Mesenteric fat pad (tissue), 1 donor: ENCODE measurements at places on chromosomes 5 and 9. TPM values are rescaled to one million over a fixed set of nuclear protein-coding genes. Genes with fewer than 3 reads are reported as not detected.

DNA sequence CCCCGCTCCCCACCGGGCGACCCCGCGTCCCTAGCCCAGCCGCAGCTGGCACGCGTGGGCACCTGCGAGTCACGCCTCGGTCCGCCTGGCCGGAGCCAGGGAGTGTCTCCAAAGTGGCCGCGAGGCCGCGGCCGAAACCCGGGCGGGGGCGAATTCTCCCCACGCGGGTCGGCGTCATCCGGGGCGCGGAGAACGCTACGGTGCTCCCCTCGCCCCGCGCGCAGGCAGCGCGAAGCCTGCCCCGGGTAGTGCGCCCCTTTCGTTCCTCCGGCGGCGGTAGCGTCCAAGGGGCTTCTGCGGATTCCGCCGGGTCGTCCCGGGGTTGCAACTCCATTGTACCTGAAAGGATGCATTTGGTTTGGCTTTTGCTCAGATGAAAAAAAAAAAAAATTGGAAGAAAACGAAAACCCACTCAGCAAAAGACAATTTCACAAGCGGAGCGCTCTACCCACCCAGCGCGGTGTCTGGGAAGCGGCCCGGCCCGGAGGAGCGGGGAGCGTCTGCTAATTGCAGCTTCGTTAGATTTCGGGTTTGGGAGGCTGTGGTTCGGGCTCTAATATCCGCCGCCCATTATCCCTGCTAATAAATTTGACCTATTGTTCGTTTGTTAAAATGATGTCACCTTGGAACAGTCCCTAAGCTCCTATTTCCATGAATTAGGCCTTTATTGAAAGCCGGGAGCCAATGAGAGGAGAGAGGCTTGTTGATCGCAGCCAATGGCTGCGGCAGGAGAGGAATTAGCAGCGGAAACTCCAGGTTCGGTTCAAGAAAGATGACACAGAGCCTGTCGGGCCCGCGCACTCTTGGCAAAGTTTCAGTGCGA is at the start of gene TLX3:
Gene TLX3, plus strand, starts transcription at position 796 of the 823 bp plus-strand sequence. CDS start 118 bp downstream, outside the sequence.
- no peak for DNase-seq

DNA sequence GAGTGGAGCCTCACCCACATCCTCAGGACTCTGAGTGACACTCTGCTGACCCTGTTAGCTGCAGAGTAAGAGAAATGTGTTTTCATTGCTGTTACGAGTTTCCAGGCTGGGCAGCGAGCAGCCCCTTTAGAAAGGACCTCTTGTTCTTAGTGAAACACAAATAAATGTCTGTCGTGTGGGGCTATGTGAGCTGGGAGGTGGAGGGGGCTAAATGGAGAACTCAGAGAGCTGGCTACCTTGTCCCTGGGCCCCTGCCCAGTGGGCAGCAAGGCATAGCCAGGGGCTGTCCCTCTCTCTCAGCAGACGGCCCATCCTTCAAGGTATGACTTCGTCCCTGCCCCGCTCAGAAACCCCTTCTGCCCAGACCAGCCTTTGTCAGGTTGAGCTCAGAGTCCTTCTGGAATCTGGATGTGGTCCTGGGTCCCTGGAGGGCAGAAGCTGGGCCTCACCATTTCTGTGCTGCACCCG is 10.2 kb downstream of the DCANP1 start:
- no peak for DNase-seq

DNA sequence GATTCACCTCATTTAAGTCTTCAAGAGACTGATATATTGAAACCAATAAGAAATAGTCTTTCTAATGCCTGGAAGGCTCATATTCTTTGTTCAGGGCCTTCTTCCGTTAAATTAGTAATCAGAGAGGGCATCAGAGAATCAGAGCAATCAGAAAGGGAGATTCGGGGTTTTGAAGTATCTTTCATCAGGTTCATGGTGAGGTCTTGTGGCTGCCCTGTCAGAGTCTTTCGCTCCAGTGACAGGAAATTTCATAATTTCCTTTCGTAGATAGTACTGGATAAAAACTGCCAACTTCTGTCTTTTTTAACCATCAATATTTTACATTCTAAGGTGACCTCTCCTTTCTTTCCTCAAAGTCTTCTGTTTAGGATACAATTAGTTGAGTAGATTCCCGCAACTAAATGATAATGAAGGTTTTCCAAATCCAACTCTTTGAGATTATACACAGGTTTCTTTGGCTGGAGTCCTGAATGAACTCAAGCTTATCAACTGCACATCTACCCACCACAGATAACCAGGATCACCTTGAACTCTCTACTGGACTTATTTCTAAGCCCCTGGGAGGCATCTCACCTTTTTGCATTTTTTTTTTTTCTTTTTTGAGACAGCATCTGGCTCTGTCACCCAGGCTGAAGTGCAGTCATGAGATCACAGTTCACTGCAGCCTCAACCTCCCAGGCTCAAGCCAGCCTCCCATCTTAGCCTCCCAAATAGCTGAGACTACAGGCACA is 5.5 kb downstream of the IL31RA start:
- no peak for DNase-seq

DNA sequence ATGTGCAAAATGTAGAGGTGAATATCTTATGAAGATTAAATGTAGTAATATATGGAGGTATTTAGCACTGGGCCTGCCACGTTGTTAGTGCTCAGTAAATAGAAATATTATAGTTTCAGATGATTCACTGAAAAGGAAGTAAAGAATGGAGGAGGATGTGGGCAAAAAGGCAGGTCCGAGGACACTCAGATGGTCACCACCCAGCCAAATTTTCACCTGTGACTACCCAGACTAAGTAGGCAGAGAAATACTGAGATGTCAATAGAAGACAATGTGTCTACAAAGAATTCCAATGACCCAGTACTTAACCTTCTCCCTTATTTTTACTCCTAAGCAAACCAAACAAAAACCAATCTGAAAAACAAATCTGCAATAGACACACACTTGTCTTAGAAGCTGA is 70.3 kb upstream of the ATP10B start:
- DNase-seq, result no peak

DNA sequence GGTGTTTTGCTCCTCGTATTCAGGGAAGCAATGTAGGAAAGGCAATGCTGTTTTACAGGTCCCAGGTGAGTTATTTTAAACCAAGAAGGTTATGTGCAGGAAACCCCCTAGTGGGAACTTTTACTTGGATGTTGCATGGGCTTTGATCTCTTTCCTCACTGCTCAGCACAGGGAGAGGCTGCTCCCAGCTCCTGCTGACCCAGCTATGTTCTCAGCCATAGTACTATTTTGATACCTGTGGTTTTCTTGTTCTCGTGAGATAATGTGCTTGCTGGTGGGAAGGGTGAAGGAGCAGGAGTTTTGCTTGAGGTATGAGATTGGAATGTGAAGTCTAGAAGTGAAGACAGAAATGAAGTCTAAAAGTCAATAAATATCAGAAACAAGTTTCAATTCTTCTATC is 265.6 kb upstream of the FBXL7 start:
- no peak for DNase-seq

GRCh38 chr9:34686732-34687131 is 4.3 kb downstream of the CCL19 start:
- no peak for DNase-seq

DNA sequence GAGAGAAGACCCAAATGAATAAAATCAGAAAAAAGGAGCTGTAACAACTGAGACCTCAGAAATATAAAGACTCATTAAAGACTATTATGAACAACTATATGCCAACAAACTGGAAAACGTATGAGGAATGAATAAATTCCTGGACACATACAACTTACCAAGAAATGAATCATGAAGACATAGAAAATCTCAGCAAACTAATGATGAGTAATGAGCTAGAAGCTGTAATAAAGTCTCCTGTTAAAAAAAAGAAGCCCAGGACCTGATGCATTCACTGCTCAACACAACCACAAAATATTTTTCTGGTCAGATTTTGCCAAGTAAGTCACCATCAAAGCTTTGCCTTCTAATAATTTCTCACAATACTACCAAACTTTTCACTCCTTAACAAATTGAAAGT is 666.7 kb downstream of the LRRC70 start:
- no peak for DNase-seq

GRCh38 chr9:99239341-99240060 is 17.4 kb downstream of the SEC61B start:
- no peak for DNase-seq

DNA sequence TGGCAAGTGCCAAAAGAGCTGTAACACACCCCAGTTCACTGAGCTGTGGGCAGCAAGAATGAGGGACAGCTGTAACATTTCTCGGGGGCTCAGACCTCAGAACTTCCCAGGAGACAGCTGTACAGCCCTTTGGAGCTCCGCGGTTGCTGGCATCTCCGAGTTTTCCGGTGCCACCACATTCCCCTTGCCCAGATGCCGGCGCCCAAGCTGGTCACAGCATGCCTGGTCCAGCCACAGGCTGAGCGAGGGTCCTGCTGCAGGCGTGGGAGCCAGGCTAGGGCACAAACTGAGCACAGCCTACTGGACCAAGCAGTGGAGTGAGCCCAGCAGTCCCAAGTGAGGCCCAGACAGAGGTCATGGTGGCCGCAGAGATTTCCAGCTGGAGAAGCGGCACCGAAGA is 797.7 kb upstream of the EDIL3 start:
- DNase-seq, result peak; percentile 65

DNA sequence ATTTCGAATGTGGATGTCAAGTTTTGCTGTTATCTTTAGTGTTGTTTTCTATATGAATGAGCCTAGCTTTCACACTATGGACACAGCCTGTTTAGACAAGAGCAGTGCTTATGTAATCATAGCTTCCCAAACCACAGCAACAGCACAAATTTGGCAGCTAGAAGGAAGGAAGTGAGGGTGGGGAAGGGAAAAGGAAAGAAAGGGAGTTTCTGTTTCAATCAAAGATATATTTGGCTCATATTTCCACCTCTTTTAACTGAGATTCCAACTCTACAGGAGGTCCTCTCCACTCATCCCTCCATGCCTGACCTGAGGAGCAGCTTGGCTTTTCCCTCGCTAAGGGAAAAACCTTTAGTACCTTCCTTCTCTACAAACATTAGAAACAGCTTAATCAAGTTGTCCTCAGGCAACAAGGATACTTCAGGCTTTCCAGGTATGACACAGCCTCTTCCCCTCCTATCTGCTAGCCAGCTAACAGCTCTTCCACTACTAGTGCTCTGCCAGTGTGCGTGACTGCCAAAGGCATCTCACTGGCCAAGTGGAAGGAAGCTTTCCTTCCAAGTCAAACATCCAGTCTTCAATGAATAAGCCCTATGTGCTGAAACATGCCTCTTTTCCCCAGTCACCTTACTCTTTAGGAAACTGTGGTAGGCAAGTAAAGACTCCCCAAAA is 268.6 kb upstream of the PTGER4 start:
- no peak for DNase-seq

- no peak for DNase-seq
Measured at GRCh38 chr5:147234239-147234824, 494 bp upstream of the STK32A start.

- no peak for DNase-seq
Measured at GRCh38 chr5:78221964-78222451, 72.5 kb downstream of the AP3B1 start.

DNA sequence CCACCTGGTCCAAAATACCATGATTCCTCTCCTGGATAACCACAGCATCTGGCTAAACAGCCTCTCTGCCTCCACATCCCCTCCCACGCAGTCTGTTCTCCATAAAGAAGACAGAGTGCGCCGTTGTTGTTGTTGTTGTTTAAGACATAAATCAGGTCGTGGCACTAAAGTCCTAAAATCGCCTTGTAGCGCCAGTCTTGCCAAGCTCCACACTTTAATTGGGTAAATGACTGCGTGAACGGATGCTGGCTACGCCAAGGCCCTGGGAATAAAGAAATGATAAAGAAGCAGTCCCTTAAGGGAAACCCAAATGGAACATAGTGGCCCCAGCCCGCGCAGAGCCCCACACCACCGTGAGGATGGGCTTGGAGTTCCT is 364 bp upstream of the SFXN1 start:
- no peak for DNase-seq

FOXD4L3 gene
- not detected for total RNA-seq

ADRB2 gene
- total RNA-seq, result 25.3 TPM

TYRP1 gene
- not detected for total RNA-seq

HACD4 gene
- total RNA-seq, result 2.2 TPM

CDKN2A gene
- total RNA-seq, result 4.2 TPM

KCNV2 gene
- total RNA-seq, result not detected
